ENCODE measurements at places on chromosomes 12 and 14.

GRCh38 chr14:104505085-104506074, 74.2 kb upstream of the C14orf180 start:
- no peak for DNase-seq

DNA sequence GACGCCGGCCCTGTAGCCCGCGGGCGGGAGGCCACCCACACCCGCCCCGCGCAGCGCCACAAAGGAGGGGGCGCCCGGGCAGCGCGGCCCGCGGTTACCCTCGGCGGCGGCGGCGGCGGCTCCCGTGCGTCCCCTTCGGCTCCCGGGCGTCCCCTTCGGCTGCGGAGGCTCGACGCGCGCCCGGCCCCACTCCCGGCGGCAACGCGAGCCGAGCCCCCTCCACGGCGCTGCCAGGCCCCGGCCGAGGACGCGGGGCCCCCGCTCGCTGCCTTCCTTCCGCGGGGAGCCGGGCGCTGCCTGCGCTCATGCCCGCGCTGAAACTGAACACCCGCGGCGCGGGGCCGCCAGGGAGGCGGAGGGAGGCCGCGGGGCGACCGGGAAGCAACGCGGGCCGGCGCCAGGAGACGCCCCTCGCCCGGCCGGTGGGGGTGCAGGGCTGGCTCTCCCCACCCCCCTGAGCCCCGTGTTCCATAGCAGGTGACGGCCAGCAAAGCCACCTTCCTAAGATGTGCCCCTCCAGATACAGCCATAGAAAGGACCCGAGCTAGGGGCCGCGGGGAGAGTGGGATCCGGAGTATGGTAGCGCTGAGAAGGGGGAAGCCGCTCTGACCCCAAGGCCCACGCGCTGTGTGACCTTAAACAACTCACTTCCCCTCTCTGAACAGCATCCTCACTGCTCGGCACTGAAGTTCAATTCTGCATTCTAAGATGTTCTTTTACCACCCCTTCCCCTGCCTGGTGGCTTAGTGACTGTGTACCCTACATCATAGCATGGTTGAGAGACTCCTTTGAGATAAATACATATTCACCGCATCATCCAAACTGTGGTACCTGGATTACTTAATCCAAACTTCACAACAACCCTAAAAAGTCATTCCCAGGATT, 42.8 kb downstream of the KDM2B start:
- no peak for DNase-seq

- no peak for DNase-seq
These were observed 6.7 kb downstream of the SLC2A3 start for GRCh38 chr12:7929083-7929792.

DNA sequence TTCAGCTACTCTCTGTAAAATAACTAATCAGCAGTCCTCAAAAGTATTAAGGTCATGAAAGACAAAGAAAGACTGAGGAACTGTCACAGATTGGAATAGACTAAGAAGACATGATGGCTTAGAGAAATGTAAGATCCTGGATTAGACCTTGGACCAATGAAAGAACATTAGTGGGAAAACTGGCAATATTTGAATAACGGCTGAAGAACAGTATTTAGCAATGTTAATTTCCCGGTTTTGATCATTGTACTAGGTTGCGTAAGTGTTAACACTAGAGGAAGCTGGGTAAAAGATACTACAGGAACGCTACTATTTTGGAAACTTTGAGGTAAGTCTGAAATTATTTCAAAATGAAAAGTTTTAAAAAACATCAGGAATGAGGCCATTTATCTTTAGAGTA, 98.8 kb upstream of the RESF1 start:
- no peak for DNase-seq

DNA sequence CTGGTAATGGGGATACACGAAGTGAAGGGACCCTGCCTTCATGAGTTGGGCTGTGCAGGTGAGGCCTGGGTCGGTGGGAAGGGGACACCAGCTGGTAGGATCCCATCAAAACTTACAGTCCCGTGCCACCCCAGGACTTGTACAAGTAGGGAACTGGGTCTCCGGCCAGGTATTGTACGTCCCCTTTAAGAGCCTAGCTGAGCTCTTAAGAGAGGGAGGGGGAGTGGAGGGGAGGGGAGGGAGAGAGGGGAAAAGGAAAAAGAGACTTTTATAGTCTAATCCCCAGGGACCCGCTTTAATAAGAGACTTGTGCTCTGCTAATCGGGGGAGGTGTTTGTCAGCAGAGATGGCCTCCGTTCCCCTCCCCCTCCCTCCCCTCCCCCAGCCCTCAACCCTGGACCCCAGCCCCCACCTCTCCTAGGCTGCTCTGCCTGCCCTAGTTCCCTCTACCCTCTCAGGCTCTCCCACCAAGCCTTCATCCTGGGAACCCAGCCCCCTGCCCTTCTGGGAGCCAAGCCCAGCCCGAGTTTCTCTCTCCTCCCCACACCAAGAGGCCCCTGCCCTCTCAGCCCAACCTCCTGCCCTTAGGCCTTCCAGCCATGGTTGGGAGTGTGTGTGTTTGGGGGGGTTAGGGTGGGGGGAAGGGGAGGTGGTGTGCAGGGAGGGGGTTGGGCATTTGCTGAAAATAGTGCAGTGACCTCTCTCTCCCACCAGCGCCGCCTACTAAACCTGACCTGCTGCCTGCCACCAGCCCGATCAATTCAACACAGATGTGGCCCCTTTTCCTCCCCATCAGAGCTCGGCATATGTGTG, 2.6 kb downstream of the GDF11 start:
- DNase-seq: no peak

GRCh38 chr12:96057986-96058553, 22.7 kb upstream of the LTA4H start:
- no peak for DNase-seq

DNA sequence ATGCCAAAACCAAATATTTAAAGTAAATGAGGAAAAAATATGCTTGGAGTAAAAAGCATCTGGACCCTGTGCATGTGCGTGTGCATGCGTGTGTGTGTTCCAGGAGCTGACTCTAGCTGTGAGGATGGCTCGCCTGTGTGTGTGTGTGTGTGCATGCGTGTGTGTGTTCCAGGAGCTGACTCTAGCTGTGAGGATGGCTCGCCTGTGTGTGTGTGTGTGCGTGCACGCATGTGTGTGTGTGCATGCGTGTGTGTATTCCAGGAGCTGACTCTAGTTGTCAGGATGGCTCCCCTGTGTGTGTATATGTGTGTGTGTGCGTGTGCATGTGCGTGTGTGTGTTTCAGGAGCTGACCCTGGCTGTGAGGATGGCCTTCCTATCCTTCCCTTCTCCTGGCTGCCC, 357.7 kb downstream of the CACNA1C start:
- DNase-seq: no peak

- no peak for DNase-seq
These were observed 143.3 kb downstream of the NTF3 start for GRCh38 chr12:5575232-5575631.

GRCh38 chr12:47817272-47818006, 2.3 kb downstream of the HDAC7 start:
- no peak for DNase-seq

DNA sequence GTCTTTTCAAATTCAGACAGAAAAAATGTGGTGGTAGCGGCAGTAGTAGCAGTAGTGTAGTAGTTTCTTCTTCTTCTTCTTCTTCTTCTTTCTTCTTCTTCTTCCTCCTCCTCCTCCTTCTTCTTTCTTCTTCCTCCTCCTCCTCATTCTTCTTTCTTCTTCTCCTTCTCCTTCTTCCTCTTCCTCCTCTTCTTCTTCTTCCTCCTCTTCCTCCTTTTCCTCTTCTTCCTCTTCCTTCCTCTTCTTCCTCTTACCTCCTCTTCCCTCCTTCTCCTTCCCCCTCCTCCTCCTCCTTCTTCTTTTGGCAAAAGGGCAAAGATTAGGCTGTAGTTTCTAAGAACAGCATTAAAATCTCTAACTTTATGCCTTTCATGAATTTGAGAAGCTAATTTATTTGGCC, 59.6 kb upstream of the INSM2 start:
- DNase-seq: no peak

DNA sequence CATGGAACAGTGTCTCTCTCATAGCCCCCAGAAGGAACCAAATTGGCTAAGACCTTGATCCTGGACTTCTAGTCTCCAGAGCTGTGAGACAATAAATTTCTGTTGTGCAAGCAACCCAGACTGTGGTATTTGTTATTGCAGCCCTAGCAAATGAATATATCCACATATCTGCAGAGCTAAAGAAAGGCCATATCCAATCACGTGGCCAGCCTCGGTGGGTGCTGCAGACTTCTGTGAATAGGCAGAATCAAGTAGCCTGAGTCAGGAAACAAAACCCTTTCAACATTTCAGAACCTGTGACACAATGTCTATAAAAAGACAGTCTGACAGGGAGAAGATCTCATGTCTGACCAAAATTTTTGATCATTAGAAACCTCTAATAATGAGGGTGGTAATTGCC, 71.0 kb upstream of the CPM start:
- DNase-seq: no peak

GRCh38 chr12:64419696-64420095, 15.5 kb downstream of the XPOT start:
- DNase-seq: no peak

DNA sequence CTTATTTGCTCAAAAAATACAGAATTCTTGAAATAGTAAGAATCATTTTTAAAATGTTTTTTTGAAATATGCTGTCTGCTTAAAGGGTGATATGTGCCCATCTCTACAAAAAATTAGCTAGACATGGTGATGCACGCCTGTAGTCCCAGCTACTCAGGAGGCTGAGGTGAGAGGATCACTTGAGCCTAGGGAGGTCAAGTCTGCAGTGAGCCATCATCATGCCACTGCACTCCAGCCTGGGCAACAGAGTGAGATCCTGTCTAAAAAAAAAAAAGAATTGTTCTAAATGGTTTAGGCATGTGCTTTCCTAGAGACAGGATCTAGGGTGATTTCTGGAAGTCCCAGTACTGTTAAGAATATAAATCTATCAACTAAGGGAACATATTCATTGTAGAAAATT, 75.6 kb upstream of the HECTD1 start:
- no peak for DNase-seq

DNA sequence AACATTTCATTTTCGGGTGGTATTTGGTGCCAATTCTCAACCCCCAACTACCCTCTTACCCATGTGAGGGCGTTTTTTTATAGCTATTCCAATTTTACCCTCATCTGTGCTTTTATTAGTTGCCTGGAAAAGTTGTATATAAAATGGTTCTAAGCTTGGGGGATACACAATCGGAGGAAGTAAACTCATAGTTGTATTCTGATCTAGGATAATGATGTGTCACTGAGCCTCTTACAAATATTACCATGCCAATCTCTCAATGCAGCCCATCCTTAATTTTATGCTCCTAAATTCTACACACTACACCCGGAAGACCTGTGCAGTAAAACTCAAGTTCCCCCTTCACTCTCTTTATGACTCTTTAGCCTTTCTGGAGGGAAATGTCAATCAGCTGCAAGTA, 1206.5 kb upstream of the FLRT2 start:
- no peak for DNase-seq

GRCh38 chr12:7441216-7441615, 2.7 kb downstream of the CD163L1 start:
- DNase-seq: no peak

GRCh38 chr12:29858270-29858786, 74.6 kb upstream of the TMTC1 start:
- DNase-seq: no peak

DNA sequence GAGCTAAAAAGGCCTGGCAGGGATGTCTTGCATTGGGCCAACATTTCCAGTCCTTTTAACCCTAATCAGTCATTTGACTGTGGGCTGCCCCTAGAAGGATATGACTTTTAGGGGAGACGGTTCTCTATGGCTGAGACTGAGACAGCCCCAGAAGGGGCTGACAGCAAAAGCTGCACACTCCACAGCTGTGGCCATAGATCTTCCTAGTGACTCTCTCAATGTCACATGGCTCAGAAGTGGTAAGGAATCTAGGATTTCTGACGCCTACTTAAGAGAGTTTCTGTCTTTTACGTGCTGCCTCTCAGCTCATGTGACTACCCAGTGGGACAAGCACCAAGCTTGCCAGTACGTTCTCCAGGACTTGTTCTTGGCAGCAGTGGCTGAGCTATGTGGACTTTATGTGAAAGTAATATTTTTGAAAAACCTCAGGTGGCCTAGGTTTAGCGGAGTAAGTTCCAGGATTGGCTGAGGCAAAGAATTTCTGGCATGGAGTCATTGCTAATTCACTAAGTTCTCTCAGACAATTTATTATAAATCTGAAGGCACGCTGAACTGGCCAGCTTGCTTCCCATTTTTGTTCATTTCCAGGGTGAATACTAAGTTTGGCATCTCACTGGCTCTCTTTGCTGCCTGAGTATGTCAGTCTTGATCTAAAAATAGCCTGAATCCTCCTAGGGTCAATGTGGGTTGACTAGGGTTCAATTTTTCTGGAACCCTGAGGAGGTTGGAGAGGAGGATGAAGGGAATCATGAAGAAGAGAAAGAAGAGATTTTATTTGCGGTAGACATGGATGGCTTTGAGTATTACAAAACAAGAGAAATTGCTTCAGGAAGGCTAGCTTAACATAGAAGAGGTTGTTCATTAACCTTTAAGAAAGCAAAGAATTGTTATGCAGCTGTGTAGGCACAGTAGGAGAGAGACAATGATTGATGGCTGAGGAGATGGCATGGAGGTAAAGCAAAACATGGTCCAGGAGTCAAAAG, 271.8 kb downstream of the AEBP2 start:
- DNase-seq: no peak

- no peak for DNase-seq
These were observed 114.8 kb downstream of the GTF2A1 start for GRCh38 chr14:81105961-81106360.

DNA sequence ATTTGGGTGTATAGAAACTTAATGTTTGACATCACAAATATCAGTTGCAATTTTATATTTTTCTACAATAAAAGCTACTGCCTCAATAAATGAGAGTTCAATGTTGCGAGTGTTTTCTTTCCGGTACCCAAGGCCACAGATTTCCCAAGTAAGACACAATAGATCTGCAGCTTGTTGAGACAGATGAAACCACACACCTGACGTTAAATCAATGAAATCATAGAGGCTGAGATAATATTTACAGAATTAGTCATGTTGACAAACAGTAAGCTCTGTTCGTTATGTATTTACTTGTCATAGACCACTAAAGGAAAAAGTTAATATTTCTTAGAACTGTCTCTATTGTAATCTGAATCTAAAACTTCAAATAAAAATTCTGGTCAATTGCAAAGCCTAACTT, 49.2 kb upstream of the PTHLH start:
- DNase-seq: no peak

DNA sequence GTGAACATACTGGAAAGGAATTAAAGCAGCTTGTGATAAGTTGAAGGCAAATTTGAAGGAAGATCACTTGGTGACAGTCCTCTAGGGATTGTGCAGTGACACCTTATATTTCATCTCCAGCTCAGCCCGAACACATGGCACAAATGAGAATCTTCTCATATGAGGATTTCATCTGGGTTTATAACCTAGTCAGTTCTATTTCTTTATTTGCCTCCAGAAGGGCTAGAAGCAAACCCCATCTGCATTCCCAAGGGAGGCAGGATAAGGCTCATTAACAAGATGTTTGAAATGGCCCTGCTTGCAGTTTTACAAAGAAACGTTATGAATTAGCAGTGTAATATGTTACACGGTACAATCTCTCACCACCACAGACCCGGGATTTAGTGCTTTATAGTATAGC, 90.7 kb upstream of the KRR1 start:
- DNase-seq: no peak
